Breast epithelium (tissue), 4 donors: ENCODE measurements at places on chromosomes 5 and 9. TPM values are rescaled to one million over a fixed set of nuclear protein-coding genes. Genes with fewer than 3 reads are reported as not detected.

Gene SH3GL2
- not detected for total RNA-seq

Gene LMX1B
- 9.2 TPM for total RNA-seq

Gene MARCOL
- not detected for total RNA-seq

DNA sequence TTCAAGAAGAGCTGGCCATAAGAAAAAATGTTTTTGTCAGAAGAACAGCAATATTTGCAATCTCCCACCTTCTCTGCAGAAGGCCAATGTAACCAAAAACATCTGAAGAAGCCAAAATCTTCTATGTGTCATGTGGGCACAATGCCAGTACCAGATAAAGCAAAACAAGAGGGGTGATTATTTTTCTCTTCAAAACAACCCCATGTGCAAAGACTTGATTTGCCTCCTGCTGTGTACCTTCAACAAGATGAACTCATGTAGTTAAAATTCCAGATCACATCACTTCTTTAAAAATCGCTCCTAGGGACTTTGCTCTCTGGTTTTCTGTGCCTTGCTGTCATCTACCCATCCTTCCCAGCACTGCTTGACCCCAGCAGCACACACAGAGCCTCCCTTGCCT lies 134.0 kb upstream of the MAP3K1 start:
- no peaks in the 10 kb centered on the region for H3K36me3 ChIP-seq
- peaks cover 5% of the 10 kb centered on the region for H3K4me1 ChIP-seq
- no peak overlapping the region for H3K4me3 ChIP-seq
- DNase-seq: no peak
- no peaks in the 10 kb centered on the region for H3K27me3 ChIP-seq

GRCh38 chr9:89868100-89868499 lies 263.3 kb downstream of the GADD45G start:
- H3K27ac ChIP-seq: no peak overlapping the region
- H3K36me3 ChIP-seq: no peaks in the 10 kb centered on the region
- H3K4me1 ChIP-seq: no peaks in the 10 kb centered on the region
- no peak overlapping the region for H3K4me3 ChIP-seq
